ENCODE measurements at places on chromosomes 6 and 20. TPM values are rescaled to one million over a fixed set of nuclear protein-coding genes. Genes with fewer than 3 reads are reported as not detected.

The CGAS gene
- total RNA-seq = 10.8 TPM

GRCh38 chr20:40728470-40728869 lies 39.4 kb upstream of the MAFB start:
- DNase-seq = no peak
- H3K27me3 ChIP-seq = no peaks in the 10 kb centered on the region
- H3K4me1 ChIP-seq = no peaks in the 10 kb centered on the region
- H3K36me3 ChIP-seq = no peaks in the 10 kb centered on the region

GRCh38 chr6:155183095-155183494 lies 80.7 kb upstream of the CLDN20 start:
- no peak for DNase-seq
- H3K27ac ChIP-seq = no peak overlapping the region
- H3K36me3 ChIP-seq = peaks cover 4% of the 10 kb centered on the region
- H3K4me1 ChIP-seq = no peaks in the 10 kb centered on the region
- no peak overlapping the region for H3K4me3 ChIP-seq

GRCh38 chr20:41100001-41100480 lies 37.3 kb upstream of the PLCG1 start:
- no peaks in the 10 kb centered on the region for H3K27me3 ChIP-seq
- no peaks in the 10 kb centered on the region for H3K4me1 ChIP-seq
- no peak overlapping the region for H3K27ac ChIP-seq
- no peak for DNase-seq
- H3K36me3 ChIP-seq = peaks cover 9% of the 10 kb centered on the region

GRCh38 chr6:165649166-165650137 lies 13.6 kb downstream of the PDE10A start:
- no peaks in the 10 kb centered on the region for H3K36me3 ChIP-seq
- H3K4me3 ChIP-seq = no peak overlapping the region
- DNase-seq = no peak
- no peaks in the 10 kb centered on the region for H3K4me1 ChIP-seq
- no peaks in the 10 kb centered on the region for H3K27me3 ChIP-seq

DNA sequence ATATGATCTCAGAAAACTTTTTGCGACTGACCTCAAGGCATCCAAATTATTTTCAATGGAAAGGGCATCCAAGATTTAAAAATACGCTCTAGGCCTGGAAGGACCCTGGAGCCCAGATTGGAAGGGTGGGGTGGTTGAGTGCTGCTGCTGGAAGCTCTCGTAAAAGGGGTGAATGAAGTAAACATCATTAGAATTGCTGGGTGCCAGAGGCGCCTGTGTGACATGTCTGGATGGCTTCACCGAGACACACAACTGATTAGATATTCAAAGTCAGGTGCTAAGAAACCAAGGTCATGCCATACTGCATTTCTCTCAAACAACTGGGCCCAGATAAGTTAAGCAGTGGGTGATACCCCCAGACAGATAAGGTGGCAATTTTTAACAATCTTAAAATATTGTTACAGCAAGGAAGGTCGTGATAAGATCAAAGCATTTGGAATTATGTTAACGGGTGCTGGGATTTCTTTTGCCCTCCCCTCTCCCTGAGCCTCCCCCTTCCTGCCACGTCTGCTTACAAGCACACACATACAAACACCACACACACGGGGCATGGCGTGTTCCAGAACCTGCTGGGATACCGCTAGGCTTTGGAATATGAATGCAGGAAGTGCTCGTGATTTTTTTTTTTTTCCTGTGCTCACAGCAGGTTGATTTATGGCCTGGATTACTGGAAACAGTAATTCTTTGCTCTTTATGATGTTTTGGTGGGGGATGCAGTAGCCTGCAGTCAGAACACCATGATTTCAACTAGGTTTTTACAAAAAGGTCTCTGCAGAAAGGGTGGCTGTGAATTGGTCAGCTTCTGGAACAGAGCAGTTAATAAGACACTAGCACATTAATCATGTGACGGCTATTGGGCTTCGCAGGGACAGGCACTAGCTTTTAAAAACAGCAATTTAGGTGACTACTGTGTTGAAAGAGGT lies 551.2 kb downstream of the QKI start:
- no peak overlapping the region for H3K27ac ChIP-seq
- H3K4me1 ChIP-seq = no peaks in the 10 kb centered on the region
- no peak for DNase-seq
- H3K27me3 ChIP-seq = no peaks in the 10 kb centered on the region
- no peak overlapping the region for H3K4me3 ChIP-seq

DNA sequence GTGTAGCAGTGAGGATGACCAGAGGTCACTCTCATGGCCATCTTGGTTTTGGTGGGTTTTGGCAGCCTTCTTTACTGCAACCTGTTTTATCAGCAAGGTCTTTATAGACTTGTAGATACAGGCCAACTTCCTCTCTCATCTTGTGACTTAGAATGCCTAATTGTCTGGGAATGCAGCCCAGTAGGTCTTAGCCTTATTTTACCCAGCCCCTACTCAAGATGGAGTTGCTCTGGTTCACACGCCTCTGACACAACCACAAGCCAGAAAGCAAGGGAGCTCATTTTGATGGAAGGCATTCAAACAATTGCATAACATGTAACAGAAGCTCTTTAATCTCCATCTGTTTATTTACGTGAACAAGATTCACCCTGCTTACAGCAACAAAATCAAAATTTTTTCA lies 492.0 kb upstream of the SULF2 start:
- H3K27me3 ChIP-seq = no peaks in the 10 kb centered on the region
- H3K36me3 ChIP-seq = no peaks in the 10 kb centered on the region
- no peak overlapping the region for H3K4me3 ChIP-seq

DNA sequence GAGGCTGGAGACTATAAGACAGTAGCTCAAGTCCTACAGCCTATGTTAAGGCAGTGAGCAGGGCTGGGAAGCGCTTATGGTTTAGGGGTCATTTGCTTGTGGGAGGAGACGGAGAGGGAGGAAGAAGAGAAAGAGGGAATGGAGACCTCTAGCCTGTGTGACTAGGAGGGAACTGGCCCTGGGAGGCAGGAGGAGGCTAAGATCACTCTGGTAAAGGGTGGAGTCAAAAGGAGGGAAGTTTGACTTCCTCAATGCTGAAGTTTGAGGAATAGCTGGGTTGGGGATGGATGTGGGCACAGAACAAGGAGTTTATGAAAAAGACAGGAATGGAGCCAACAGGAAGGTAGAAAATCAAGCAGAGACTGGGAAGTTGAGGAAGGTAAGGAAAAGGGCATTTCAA lies 6.4 kb upstream of the BACH2 start:
- no peaks in the 10 kb centered on the region for H3K4me1 ChIP-seq
- H3K36me3 ChIP-seq = no peaks in the 10 kb centered on the region
- no peak for DNase-seq
- H3K4me3 ChIP-seq = no peak overlapping the region
- no peaks in the 10 kb centered on the region for H3K27me3 ChIP-seq
- no peak overlapping the region for H3K27ac ChIP-seq

DNA sequence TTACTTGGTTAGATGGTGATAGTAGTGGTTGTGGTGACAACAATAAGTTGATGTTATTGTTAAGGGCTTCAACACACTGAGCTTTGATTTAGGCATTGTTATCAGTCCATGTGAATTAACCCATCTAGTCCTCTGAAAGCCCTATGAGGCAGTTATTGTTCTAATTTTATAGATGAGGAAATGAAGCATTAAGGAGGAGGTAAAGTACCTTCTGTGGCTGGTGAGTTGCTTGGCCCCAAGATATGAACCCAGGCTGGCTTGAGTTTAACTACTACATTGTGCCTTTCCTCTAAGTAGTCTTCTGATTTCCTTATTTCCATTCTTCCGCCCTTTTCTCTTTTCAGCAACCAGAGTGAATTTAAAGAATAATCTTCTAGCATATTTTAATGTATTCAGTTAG lies 81.7 kb downstream of the QKI start:
- DNase-seq = no peak
- H3K36me3 ChIP-seq = no peaks in the 10 kb centered on the region
- no peak overlapping the region for H3K27ac ChIP-seq

DNA sequence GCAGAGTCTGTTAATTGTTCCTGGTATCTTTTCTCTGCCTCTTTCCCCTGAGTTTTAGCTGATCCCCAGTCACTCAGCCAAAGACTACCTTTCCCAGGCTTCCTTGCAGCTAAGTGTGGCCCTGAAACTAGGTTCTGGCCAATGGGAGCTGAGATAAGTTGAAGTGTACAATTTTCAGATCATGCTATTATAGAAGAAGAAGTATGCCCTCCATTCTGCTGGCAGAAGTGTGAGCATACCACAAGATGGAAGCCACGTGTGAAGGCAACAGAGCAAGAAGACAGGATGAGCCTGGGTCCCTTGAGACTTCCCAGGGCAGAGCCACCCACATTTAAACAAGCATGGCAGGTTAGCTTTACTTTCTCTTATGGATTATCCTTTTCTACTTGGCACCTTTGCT lies 273.2 kb downstream of the HIVEP2 start:
- H3K4me1 ChIP-seq = no peaks in the 10 kb centered on the region
- no peak for DNase-seq
- no peaks in the 10 kb centered on the region for H3K36me3 ChIP-seq
- H3K4me3 ChIP-seq = no peak overlapping the region
- H3K27ac ChIP-seq = no peak overlapping the region

The UBE3D gene
- 4.8 TPM for total RNA-seq

The FAM184A gene
- total RNA-seq = 3.8 TPM

DNA sequence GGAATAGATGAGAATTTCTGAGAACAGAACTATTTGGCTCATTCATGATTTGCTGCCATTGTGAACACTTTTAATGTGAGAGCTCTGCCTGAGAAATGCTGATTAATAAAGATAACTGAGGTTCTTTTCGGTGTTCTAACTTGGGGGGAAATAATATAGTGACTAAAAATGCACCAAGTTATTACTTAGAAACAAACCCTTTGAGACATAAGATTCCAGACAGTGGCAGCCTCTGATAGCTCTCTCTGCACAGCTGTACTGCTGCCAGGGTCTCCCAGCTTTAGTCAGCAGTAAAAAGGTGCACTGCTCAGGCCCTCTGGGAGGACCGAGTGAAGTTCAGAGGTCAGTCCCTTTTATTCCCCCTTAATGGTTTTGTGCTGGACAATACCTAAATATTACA lies 2.5 kb upstream of the PRDM1 start:
- no peak overlapping the region for H3K27ac ChIP-seq
- H3K36me3 ChIP-seq = no peaks in the 10 kb centered on the region
- H3K4me1 ChIP-seq = no peaks in the 10 kb centered on the region
- no peak for DNase-seq
- H3K27me3 ChIP-seq = no peaks in the 10 kb centered on the region

The BPIFA1 gene
- total RNA-seq = not detected

GRCh38 chr6:157966589-157966977 lies 15.1 kb upstream of the SYNJ2 start:
- no peaks in the 10 kb centered on the region for H3K4me1 ChIP-seq
- no peaks in the 10 kb centered on the region for H3K36me3 ChIP-seq
- no peak overlapping the region for H3K4me3 ChIP-seq
- H3K27ac ChIP-seq = no peak overlapping the region

DNA sequence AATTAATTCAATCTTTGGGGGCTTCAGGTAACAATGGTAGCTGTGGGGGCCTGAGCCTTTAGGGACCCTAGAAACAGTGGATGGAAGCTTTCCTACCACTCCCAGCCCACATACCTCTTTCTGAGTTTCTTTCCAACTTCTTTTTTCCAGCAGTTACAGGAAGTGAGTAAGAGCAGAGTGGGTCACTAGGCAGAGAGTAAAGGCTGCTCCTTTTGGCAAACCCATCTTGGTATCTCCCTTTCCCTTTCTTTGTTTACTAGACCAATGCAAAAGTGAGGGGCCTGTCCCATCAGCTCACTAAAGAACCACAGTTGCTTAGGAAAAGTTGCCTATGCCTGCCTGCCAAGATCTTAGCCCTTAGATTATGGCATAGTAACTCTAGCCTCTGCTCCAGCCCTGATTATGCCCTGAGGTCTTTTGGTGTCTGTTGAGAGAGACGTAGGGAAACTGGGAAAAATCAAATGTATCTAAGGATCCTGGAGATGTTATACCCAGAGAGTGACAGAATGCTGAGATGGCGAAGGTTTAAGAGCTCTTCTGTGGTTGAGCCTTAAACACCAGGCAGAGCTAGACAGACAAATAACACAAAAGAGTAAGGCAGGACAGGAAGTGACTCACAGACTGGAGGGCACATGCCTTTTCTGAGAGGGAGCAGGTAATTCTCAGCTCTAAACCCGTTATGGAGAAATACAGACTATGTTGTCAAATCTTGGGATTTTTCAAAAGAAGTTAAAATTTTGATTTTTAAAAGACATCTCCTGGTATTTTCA lies 31.3 kb downstream of the TRMT6 start:
- no peak for DNase-seq
- H3K4me3 ChIP-seq = no peak overlapping the region

GRCh38 chr6:168247443-168248147 lies 72.0 kb downstream of the DACT2 start:
- no peaks in the 10 kb centered on the region for H3K27me3 ChIP-seq
- no peak overlapping the region for H3K27ac ChIP-seq
- no peak for DNase-seq
- H3K4me1 ChIP-seq = no peaks in the 10 kb centered on the region

GRCh38 chr6:153044295-153044694 lies 41.8 kb upstream of the MTRF1L start:
- H3K4me1 ChIP-seq = no peaks in the 10 kb centered on the region
- H3K27ac ChIP-seq = no peak overlapping the region
- H3K27me3 ChIP-seq = no peaks in the 10 kb centered on the region
- H3K4me3 ChIP-seq = no peak overlapping the region
- peaks cover 2% of the 10 kb centered on the region for H3K36me3 ChIP-seq

DNA sequence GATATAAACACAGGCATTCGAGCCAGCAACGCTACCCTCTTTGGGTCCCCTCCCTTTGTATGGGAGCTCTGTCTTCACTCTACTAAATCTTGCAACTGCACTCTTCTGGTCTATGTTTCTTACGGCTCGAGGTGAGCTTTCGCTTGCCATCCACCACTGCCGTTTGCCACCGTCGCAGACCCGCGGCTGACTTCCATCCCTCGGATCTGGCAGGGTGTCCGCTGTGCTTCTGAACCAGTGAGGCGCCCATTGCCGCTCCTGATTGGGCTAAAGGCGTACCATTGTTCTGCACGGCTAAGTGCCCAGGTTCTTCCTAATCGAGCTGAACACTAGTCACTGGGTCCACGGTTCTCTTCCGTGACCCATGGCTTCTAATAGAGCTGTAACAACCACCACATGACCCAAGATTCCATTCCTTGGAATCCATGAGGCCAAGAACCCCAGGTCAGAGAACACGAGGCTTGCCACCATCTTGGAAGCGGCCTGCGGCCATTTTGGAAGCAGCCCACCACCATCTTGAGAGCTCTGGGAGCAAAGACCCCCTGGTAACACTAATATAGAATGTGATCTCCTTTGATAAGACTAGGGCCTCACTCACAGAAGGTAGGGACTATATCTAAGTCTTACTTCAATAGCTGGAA lies 973 bp downstream of the UBD start:
- no peak overlapping the region for H3K27ac ChIP-seq
- DNase-seq = no peak
- H3K4me3 ChIP-seq = no peak overlapping the region

The MDC1 gene
- 31.4 TPM for total RNA-seq

GRCh38 chr6:11042025-11042749 lies 1.9 kb downstream of the ELOVL2 start:
- DNase-seq = no peak
- H3K4me1 ChIP-seq = no peaks in the 10 kb centered on the region
- H3K27ac ChIP-seq = no peak overlapping the region
- peaks cover 1% of the 10 kb centered on the region for H3K27me3 ChIP-seq
